IgD-negative memory B cell (primary cell): ENCODE measurements at places on chromosomes 6 and 20. TPM values are rescaled to one million over a fixed set of nuclear protein-coding genes. Genes with fewer than 3 reads are reported as not detected.

APCDD1L gene
- 0.06 TPM for polyA plus RNA-seq

PPP2R5D gene
- 17.5 TPM for polyA plus RNA-seq

BMP5 gene
- polyA plus RNA-seq, result not detected

MUC22 gene
- polyA plus RNA-seq, result not detected

KHDC1 gene
- 3.1 TPM for polyA plus RNA-seq

FAM209B gene
- polyA plus RNA-seq, result 0.38 TPM

TMEM151B gene
- polyA plus RNA-seq, result not detected

LRRC73 gene
- polyA plus RNA-seq, result not detected

FAM83B gene
- polyA plus RNA-seq, result not detected

MUCL3 gene
- polyA plus RNA-seq, result not detected

SLC35B2 gene
- 42.6 TPM for polyA plus RNA-seq

BPIFA1 gene
- not detected for polyA plus RNA-seq

GNMT gene
- polyA plus RNA-seq, result 1.2 TPM

F13A1 gene
- 3.7 TPM for polyA plus RNA-seq

CLPSL2 gene
- polyA plus RNA-seq, result not detected

TP53TG5 gene
- not detected for polyA plus RNA-seq

ZBTB46 gene
- polyA plus RNA-seq, result 0.04 TPM

VIP gene
- not detected for polyA plus RNA-seq

GHRH gene
- polyA plus RNA-seq, result not detected

MOG gene
- not detected for polyA plus RNA-seq

OLIG3 gene
- polyA plus RNA-seq, result not detected

TBXT gene
- not detected for polyA plus RNA-seq

RNF182 gene
- not detected for polyA plus RNA-seq

ZNF165 gene
- polyA plus RNA-seq, result 3.5 TPM

NMBR gene
- polyA plus RNA-seq, result not detected

HLA-DRB1 gene
- 1,928 TPM for polyA plus RNA-seq

PLG gene
- polyA plus RNA-seq, result not detected
